ENCODE measurements at places on chromosomes 6 and 20.

DNA sequence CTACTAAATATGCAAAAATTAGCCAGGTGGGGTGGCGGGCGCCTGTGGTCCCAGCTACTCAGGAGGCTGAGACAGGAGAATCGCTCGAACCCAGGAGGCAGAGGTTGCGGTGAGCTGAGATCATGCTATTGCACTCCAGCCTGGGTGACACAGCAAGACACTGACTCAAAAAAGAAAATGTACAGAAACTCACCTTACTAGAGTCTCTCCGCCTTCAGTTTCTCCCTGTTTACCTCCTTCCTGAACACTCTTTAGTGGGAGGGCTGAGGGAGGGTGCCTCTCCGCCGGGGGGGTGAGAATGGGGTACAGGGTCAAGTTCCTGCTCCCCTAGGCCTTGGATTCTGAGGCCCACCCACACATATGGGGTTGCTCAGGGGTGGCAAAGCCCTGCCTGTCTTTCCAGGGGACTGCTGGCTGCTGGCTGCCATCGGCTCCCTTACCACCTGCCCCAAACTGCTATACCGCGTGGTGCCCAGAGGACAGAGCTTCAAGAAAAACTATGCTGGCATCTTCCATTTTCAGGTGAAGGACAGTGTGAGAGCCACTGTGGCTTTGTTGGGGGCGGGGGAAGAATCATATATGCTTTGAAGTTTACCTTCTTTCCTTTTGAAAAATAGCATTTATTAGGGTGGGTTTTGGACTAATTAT, 13.4 kb downstream of the CAPN11 start:
- H3K4me1 ChIP-seq, result peaks cover 9% of the 10 kb centered on the region
- H3K36me3 ChIP-seq, result no peaks in the 10 kb centered on the region
- H3K27me3 ChIP-seq, result peaks cover 23% of the 10 kb centered on the region
- DNase-seq, result no peak
- H3K27ac ChIP-seq, result no peak overlapping the region
- H3K4me3 ChIP-seq, result no peak overlapping the region

GRCh38 chr6:55913228-55914195, 38.1 kb upstream of the BMP5 start:
- no peaks in the 10 kb centered on the region for H3K36me3 ChIP-seq
- no peaks in the 10 kb centered on the region for H3K4me1 ChIP-seq
- no peak overlapping the region for H3K4me3 ChIP-seq
- no peak for DNase-seq
- H3K27me3 ChIP-seq, result no peaks in the 10 kb centered on the region
- no peak overlapping the region for H3K27ac ChIP-seq

- DNase-seq, result no peak
- H3K4me3 ChIP-seq, result no peak overlapping the region
- H3K4me1 ChIP-seq, result peaks cover 6% of the 10 kb centered on the region
- H3K27me3 ChIP-seq, result no peaks in the 10 kb centered on the region
- H3K27ac ChIP-seq, result no peak overlapping the region
Observed at GRCh38 chr20:44170816-44171410, 16.1 kb downstream of the JPH2 start.

DNA sequence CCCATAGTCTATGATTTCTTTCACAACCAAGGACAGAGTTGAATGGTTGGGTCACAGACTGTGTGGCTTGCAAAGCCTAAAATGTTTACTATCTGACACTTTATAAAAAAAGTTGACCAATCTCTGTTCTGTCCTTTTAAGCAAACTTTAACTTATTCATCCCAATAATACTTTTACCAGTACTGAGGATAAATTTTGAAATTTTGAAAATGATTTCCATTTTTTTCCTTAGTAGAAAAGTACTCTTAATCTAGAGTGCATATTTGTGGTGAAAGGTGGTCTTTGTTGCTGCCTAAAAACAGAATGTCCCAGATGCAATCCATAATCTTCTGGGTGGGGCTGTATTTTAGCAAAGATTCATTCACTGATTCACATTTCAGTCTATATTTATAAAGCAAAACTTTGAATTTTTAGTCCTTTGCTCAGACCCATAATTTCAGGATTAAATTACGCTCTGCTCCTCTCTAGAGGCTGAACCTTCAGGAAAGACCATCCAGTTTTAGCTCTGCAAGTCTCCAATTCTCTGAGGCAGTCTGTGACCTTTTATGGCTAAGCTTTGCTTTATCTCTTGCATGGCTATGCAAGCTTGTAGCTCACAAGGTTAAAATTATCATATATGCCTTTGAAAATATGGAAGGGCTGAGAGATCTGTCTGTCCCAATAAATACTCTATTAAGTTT, 573.5 kb downstream of the COL12A1 start:
- no peak for DNase-seq
- no peak overlapping the region for H3K4me3 ChIP-seq
- no peak overlapping the region for H3K27ac ChIP-seq
- H3K36me3 ChIP-seq, result no peaks in the 10 kb centered on the region

- DNase-seq, result peak; percentile 48
- H3K36me3 ChIP-seq, result no peaks in the 10 kb centered on the region
- H3K4me1 ChIP-seq, result peaks cover 2% of the 10 kb centered on the region
- H3K4me3 ChIP-seq, result no peak overlapping the region
- no peaks in the 10 kb centered on the region for H3K27me3 ChIP-seq
- H3K27ac ChIP-seq, result peak overlapping the region; percentile 84
Observed at GRCh38 chr6:39493777-39494176, 171.3 kb upstream of the KCNK16 start.

DNA sequence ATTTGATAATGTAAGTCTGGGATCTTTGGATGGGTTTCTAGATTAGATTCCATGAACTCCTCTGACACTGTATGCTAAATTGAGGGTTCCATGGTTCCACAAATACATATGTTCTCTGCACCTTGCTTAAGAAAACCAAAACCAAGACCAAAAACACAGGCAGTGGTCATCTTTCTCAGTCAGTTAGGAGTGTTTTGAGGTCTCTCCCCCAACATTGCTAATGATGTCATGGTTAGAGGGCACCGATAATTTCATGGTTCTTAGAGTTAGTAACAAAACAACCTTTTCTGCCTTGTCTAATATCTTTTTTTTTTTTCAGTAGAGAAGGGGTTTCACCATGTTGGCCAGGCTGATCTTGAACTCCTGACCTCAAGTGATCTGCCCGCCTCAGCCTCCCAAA, 44.5 kb downstream of the ARID1B start:
- H3K27ac ChIP-seq, result no peak overlapping the region
- H3K4me1 ChIP-seq, result peaks cover 8% of the 10 kb centered on the region
- DNase-seq, result no peak
- peaks cover 4% of the 10 kb centered on the region for H3K36me3 ChIP-seq
- no peaks in the 10 kb centered on the region for H3K27me3 ChIP-seq
- H3K4me3 ChIP-seq, result no peak overlapping the region

- H3K4me1 ChIP-seq, result no peaks in the 10 kb centered on the region
- H3K36me3 ChIP-seq, result no peaks in the 10 kb centered on the region
- no peak overlapping the region for H3K4me3 ChIP-seq
Observed at GRCh38 chr6:62043084-62043483, 242.9 kb downstream of the KHDRBS2 start.

- H3K36me3 ChIP-seq, result peaks cover 3% of the 10 kb centered on the region
- no peak overlapping the region for H3K27ac ChIP-seq
- H3K4me3 ChIP-seq, result no peak overlapping the region
- DNase-seq, result peak; percentile 48
Observed at GRCh38 chr6:116411284-116411623, 40.5 kb downstream of the DSE start.

DNA sequence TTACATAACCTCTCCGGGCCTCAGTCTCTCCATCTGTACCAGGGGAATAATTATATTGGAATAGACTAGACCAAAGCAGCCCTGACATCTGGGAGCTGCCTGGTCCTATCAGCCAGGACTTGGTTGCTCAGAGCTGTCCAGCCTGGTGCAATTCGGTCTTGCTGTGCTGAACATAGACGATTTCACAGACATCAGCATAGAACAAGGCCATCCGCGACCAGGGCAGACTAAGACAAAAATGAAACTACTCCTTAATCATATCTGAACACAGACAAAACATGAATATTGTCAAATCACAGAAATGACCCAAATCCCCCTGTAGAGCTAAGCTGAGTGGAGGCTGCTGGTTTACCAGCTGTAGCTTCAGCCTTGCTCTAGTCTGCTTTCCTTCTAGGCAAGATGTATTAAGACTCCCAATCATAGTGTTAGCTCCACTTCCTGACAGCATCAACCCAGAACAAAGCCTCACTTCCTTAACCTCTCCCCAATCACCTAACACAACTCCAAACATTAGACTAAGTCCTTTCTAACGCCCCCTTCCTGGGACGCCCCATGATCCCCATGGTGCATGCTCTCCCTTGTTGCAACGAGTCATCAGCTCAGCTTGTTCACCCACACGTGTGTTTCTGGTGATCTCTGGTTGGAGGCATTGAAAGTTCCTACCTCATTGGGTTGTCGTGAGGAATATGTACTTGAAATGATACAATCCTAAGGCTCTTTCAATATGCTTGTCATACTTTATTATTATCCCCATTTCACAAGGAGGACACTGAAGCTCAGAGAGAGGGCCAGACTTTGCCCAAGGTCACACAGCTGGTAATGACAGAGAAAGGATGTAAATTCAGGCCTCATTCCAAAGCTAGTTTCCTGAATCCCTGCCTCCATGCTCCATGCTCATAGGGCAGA, 3.5 kb upstream of the MAPK13 start:
- peak overlapping the region; percentile 3 for H3K4me3 ChIP-seq
- peaks cover 23% of the 10 kb centered on the region for H3K4me1 ChIP-seq
- H3K27ac ChIP-seq, result no peak overlapping the region
- H3K27me3 ChIP-seq, result no peaks in the 10 kb centered on the region

- H3K36me3 ChIP-seq, result no peaks in the 10 kb centered on the region
- peak overlapping the region; percentile 94 for H3K27ac ChIP-seq
- no peaks in the 10 kb centered on the region for H3K27me3 ChIP-seq
- H3K4me3 ChIP-seq, result no peak overlapping the region
Observed at GRCh38 chr20:23257848-23258746, 92.5 kb upstream of the NXT1 start.

- DNase-seq, result no peak
- H3K36me3 ChIP-seq, result no peaks in the 10 kb centered on the region
- H3K4me1 ChIP-seq, result no peaks in the 10 kb centered on the region
- H3K27me3 ChIP-seq, result no peaks in the 10 kb centered on the region
- H3K27ac ChIP-seq, result no peak overlapping the region
Observed at GRCh38 chr20:53116733-53117132, 144.6 kb downstream of the TSHZ2 start.

GRCh38 chr6:136186363-136186762, 63.7 kb downstream of the MTFR2 start:
- H3K27me3 ChIP-seq, result no peaks in the 10 kb centered on the region
- no peak for DNase-seq
- H3K4me1 ChIP-seq, result no peaks in the 10 kb centered on the region
- H3K36me3 ChIP-seq, result no peaks in the 10 kb centered on the region
- no peak overlapping the region for H3K27ac ChIP-seq
- no peak overlapping the region for H3K4me3 ChIP-seq

GRCh38 chr6:140319209-140319608, 944.8 kb upstream of the CITED2 start:
- no peaks in the 10 kb centered on the region for H3K36me3 ChIP-seq
- no peak overlapping the region for H3K4me3 ChIP-seq
- DNase-seq, result peak; percentile 82
- no peak overlapping the region for H3K27ac ChIP-seq

GRCh38 chr20:1879934-1880333, 15.3 kb upstream of the SIRPA start:
- H3K4me1 ChIP-seq, result peaks cover 4% of the 10 kb centered on the region
- no peak overlapping the region for H3K4me3 ChIP-seq
- H3K27ac ChIP-seq, result no peak overlapping the region
- DNase-seq, result no peak

DNA sequence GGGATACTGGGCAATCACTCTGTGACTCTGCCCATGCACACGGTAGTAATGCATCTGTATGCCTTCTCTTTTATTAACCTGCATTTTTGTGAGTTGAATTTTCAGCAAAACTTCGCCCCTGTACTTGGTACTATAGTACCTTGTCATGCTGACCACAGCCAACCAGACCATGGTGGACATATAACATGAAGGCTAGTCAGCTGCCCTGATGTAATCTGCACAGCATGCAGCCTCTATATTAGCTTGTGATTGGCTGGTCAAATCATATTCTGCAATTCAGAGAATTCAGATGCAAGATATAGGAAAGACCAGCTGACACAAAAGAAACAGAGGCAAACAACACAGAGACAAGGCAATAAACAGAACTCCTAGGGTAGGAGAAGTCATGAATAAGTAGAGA, 200.9 kb upstream of the JARID2 start:
- no peaks in the 10 kb centered on the region for H3K36me3 ChIP-seq
- no peak for DNase-seq
- H3K4me1 ChIP-seq, result no peaks in the 10 kb centered on the region
- no peak overlapping the region for H3K4me3 ChIP-seq
- H3K27ac ChIP-seq, result no peak overlapping the region

Measured in mesenchymal stem cell (in vitro differentiated cells and primary cell).